ENCODE measurements at places on chromosomes 2 and 18. TPM values are rescaled to one million over a fixed set of nuclear protein-coding genes. Genes with fewer than 3 reads are reported as not detected.

- no peaks in the 10 kb centered on the region for H3K27me3 ChIP-seq
- DNase-seq, result no peak
- H3K4me3 ChIP-seq, result no peak overlapping the region
- no peaks in the 10 kb centered on the region for H3K4me1 ChIP-seq
- H3K27ac ChIP-seq, result no peak overlapping the region
Measured at GRCh38 chr18:13892098-13892497, 23.2 kb downstream of the MC2R start.

The MYO7B gene
- 5.0 TPM for total RNA-seq

DNA sequence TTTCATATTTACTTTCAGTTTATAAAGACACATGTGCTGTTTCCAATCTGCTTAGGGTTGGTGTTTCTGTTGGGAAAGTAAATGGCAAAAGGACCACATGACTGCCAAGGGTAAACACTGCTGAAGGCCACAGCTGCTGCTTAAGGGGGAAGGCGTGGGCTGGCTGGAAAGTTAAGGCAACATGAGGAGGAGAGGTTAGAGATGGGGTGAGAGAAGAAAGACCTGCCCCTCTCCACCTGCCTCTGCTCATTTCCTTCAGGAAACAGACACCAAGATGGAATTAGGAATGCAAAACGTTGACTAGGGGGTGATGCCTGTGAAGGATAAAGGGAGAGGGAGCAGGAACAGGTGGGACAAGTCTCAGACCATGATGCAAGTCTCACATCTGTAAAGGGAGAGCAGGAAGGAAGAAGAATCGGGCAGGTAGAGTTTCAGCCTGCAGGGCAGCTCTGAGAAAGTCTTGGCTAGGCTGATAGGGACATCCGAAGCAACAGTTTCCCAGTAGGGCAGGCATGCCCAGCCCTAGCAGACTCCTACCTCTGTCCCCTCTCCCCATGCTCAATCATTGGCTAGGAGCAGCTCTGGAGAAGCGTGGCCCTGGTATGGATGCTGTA is 86.0 kb downstream of the CDC42EP3 start:
- peak overlapping the region; percentile 75 for H3K27ac ChIP-seq
- H3K4me1 ChIP-seq, result peaks cover 46% of the 10 kb centered on the region
- no peaks in the 10 kb centered on the region for H3K27me3 ChIP-seq
- DNase-seq, result no peak
- H3K4me3 ChIP-seq, result peak overlapping the region; percentile 47
- H3K36me3 ChIP-seq, result no peaks in the 10 kb centered on the region

The AKAIN1 gene
- 1.1 TPM for total RNA-seq

GRCh38 chr18:51128533-51128932 is 68.9 kb downstream of the MEX3C start:
- no peaks in the 10 kb centered on the region for H3K36me3 ChIP-seq
- H3K4me1 ChIP-seq, result no peaks in the 10 kb centered on the region
- DNase-seq, result no peak
- no peak overlapping the region for H3K4me3 ChIP-seq
- no peak overlapping the region for H3K27ac ChIP-seq

DNA sequence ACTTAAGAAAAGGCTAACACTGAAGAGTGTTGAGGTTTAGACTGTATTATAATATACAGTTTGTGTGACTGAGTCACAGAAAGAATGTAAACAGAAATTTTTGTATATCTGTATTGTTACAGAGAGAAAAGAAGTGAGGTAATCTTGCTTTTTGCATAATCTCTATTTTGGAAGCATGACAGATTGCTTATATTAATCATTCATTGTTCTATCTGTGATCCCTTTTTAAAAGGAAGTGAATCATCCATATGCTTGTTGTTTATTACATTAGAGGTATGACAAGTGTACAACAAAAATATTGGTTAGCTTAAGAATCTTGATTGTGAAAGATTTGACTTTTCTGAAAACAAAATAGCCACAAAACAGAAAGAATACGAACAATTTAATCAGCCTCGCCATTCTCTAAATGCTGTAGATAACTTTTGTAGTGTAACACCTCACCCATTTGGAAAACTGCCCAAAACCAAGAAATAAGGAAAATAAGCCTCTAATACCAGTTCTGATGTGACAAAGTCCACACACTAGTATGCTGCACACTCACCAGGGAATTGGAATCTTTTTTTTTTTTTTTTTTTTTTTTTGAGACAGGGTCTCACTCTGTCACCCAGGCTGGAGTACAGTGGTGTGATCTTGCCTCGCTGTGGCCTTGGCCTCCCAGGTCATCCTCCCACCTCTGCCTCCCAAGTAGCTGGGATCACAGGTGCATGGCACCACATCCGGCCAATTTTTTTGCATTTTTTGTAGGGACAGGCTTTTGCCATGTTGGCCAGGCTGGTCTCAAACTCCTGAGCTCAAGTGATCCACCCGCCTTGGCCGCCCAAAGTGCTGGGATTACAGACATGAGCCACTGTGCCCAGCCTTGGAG is 91.5 kb upstream of the LPIN2 start:
- no peak overlapping the region for H3K4me3 ChIP-seq
- peak overlapping the region; percentile 42 for H3K27ac ChIP-seq

GRCh38 chr2:10831400-10831985 is 18.9 kb upstream of the PDIA6 start:
- no peak overlapping the region for H3K4me3 ChIP-seq
- H3K27ac ChIP-seq, result no peak overlapping the region
- H3K27me3 ChIP-seq, result peaks cover 53% of the 10 kb centered on the region
- H3K4me1 ChIP-seq, result peaks cover 7% of the 10 kb centered on the region
- DNase-seq, result no peak

- H3K27ac ChIP-seq, result peak overlapping the region; percentile 42
- peaks cover 12% of the 10 kb centered on the region for H3K4me1 ChIP-seq
- H3K36me3 ChIP-seq, result no peaks in the 10 kb centered on the region
- H3K27me3 ChIP-seq, result no peaks in the 10 kb centered on the region
- H3K4me3 ChIP-seq, result peak overlapping the region; percentile 74
Measured at GRCh38 chr2:209579230-209579749, 155.4 kb downstream of the MAP2 start.

The SERPINB10 gene
- not detected for total RNA-seq

The GCG gene
- 4,649 TPM for total RNA-seq

The PCARE gene
- not detected for total RNA-seq

DNA sequence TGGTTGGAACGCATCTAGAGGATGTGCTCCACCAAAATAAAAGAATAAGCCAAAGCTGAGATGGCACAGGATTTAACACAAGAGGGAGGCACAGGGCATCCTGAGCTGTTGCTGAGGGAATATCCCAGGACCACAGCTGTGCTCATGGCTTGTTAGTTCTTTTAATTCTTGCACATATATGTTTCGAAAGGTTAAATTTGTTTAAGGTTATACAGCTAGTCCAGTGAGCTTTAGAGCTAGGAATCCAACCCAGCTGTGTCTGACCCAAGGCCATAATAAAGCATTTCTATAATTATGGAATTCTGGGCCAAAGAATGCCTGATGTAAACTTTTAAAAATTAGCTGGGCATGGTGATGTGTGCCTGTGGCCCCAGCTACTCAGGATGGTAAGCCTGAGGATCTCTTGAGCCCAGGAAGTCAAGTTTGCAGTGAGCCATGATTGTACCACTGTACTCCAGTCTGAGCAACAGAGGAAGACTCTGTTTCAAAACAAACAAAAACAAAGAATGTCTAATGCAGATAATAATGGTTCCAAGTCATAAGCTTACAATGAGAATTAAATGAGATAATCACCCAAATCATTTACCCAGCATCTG is 66.4 kb upstream of the CCBE1 start:
- no peak overlapping the region for H3K4me3 ChIP-seq
- peaks cover 5% of the 10 kb centered on the region for H3K4me1 ChIP-seq
- H3K27ac ChIP-seq, result no peak overlapping the region

The KCNF1 gene
- total RNA-seq, result 3.7 TPM

The CYP27A1 gene
- total RNA-seq, result 6.5 TPM

DNA sequence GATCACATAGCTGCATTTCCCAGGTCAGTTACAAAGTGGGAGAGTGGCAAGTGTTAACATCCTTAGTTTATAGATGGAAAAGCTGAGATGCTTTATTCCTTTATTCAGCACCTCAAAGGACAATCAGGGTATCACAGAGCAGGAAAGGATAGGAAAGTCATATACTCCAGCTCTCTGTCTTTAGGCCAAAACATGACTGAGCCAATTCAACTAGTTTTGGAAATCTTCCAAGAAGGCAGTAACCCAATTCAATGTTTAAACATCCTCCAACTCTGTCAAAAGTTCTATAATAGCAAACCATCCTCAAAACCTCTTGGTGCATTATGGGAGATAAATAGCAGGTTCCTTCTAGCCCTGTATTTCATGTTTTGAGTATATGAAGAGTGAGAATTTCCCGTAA is 25.2 kb downstream of the CASP8 start:
- no peaks in the 10 kb centered on the region for H3K27me3 ChIP-seq
- no peak for DNase-seq
- no peak overlapping the region for H3K4me3 ChIP-seq
- peaks cover 7% of the 10 kb centered on the region for H3K36me3 ChIP-seq

- H3K36me3 ChIP-seq, result no peaks in the 10 kb centered on the region
- no peak overlapping the region for H3K27ac ChIP-seq
- H3K27me3 ChIP-seq, result no peaks in the 10 kb centered on the region
- H3K4me3 ChIP-seq, result no peak overlapping the region
Measured at GRCh38 chr2:240947607-240948006, 41.5 kb downstream of the CROCC2 start.

- no peaks in the 10 kb centered on the region for H3K36me3 ChIP-seq
- peaks cover 16% of the 10 kb centered on the region for H3K4me1 ChIP-seq
- H3K27me3 ChIP-seq, result peaks cover 28% of the 10 kb centered on the region
- DNase-seq, result no peak
- H3K27ac ChIP-seq, result no peak overlapping the region
Measured at GRCh38 chr2:176826984-176827668, 385.5 kb upstream of the HNRNPA3 start.

GRCh38 chr18:8779251-8779650 is 73.9 kb downstream of the MTCL1 start:
- H3K27me3 ChIP-seq, result no peaks in the 10 kb centered on the region
- DNase-seq, result no peak
- H3K27ac ChIP-seq, result peak overlapping the region; percentile 17
- no peak overlapping the region for H3K4me3 ChIP-seq
- H3K36me3 ChIP-seq, result peaks cover 21% of the 10 kb centered on the region

The IL36G gene
- total RNA-seq, result not detected

The HOXD13 gene
- 0.43 TPM for total RNA-seq

DNA sequence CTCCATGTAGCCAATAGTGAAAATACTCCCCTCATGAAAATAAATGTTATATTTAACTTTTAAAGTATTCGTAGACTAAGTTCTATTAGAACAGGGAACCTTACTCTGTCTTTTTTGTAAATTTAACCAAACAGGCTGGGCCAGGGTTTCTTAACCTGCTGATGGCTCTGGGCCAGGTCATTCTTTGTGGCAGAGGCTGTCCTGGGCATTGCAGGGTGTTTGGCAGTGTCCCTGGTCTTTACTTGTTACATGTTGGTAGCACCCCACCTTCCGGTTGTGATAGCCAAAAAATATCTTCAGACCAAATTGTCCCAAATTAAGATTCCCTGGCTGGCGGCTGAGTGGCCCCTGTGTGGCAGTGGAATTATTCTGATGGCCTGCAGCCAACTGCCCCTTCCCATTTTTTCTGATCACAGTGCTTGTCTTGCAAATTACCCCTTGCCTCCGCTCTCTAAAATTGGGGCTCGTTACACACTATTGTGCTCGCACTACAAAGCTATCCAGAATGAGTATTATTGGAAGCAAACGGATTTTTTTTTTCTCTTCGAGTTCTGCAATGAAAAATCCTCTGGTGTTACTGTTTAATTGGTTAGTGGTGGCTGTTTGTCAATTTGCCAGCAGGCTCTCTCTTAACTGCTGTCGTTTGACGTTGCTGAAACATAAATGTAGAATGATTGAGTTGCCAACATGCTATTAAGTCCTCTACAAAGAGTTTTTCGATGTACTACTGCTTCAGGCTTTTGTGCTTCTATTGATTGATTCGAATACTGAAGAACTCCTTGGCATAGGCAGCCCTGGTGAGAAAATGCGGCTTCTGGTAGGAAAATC is 216.9 kb downstream of the SH3RF3 start:
- no peak for DNase-seq
- no peaks in the 10 kb centered on the region for H3K36me3 ChIP-seq
- H3K4me1 ChIP-seq, result peaks cover 41% of the 10 kb centered on the region
- no peak overlapping the region for H3K27ac ChIP-seq
- H3K27me3 ChIP-seq, result peaks cover 8% of the 10 kb centered on the region

The RSAD2 gene
- total RNA-seq, result 3.4 TPM

The TDRD15 gene
- total RNA-seq, result not detected

- H3K27ac ChIP-seq, result no peak overlapping the region
- no peak for DNase-seq
- H3K4me1 ChIP-seq, result no peaks in the 10 kb centered on the region
- H3K4me3 ChIP-seq, result no peak overlapping the region
- no peaks in the 10 kb centered on the region for H3K27me3 ChIP-seq
Measured at GRCh38 chr2:238450440-238450861, 23.7 kb downstream of the ASB1 start.

GRCh38 chr2:109382951-109383350 is 230.8 kb downstream of the SEPTIN10 start:
- H3K27me3 ChIP-seq, result peaks cover 7% of the 10 kb centered on the region
- H3K4me3 ChIP-seq, result no peak overlapping the region
- no peaks in the 10 kb centered on the region for H3K36me3 ChIP-seq
- peak; percentile 51 for DNase-seq
- no peak overlapping the region for H3K27ac ChIP-seq

DNA sequence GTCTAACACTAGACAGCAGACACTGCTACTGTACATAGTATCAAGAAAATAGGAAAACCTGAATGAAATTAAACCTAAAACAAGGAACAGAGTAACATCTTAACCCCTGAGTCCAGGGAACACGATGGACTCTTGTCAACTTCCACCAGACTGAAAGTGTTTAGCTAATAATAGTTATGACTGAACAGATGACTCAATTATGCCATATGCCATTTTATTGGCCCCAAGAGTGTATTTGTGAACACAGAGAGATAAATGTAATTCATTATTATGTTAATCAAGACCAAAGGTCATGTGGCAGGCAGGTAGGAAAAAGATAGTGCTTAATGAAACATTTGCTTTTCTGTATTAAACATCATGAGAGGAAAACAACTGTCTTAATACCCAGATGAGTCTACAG is 58.0 kb downstream of the NYAP2 start:
- no peaks in the 10 kb centered on the region for H3K36me3 ChIP-seq
- no peaks in the 10 kb centered on the region for H3K27me3 ChIP-seq
- H3K27ac ChIP-seq, result peak overlapping the region; percentile 57
- no peaks in the 10 kb centered on the region for H3K4me1 ChIP-seq
- no peak overlapping the region for H3K4me3 ChIP-seq
- no peak for DNase-seq

Data from type B pancreatic cell (in vitro differentiated cells).